ENCODE measurements at places on chromosomes 1 and 21.

DNA sequence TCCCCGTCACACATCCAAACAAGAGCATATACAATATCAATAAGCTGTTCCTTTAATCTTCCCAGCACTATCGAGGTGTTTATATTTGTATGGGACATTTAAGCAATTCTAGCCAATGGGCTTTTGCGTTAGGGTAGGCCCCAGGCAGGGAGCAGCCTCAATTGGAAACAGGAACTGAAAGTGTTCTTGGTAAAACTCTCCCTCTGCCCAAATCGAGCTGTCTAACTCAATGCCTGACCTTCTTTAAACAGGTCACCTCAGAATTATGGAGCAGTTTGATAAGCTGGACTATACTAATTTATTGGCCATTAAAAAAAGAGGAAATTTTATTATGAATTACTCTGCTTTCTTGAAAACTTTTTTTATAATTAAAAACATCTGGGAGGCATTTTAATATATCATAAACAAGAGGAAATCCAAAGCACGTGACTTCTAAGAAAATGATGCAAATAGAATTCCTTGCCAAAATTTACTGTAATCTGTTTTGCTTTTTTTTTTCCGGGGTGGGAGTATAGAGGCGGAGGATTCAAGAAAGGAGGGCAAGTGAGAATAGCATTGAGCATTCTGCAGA lies 498.1 kb downstream of the LMO4 start:
- DNase-seq: peak; percentile 10

DNA sequence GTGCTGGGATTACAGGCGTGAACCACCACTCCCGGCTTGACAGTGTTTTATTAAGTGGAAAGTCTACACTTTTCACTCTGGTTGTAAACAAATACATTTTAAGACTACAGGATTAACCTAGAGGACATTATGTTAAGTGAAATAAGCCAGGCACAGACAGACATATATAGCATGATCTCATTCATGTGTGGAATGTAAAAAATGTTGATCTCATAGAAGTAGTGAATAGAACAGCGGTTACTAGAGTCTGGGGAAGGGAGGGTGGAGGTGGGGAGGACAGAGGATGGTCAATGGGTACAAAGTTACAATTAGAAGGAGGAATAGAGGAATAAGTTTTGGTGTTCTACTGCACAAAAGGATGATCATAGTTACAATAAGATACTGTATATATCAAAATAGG lies 16.9 kb downstream of the CTH start:
- peak; percentile 38 for DNase-seq

GRCh38 chr1:33327587-33328325 lies 6.9 kb upstream of the A3GALT2 start:
- DNase-seq: peak; percentile 100

GRCh38 chr1:59670662-59671061 lies 144.1 kb upstream of the HOOK1 start:
- DNase-seq: no peak

DNA sequence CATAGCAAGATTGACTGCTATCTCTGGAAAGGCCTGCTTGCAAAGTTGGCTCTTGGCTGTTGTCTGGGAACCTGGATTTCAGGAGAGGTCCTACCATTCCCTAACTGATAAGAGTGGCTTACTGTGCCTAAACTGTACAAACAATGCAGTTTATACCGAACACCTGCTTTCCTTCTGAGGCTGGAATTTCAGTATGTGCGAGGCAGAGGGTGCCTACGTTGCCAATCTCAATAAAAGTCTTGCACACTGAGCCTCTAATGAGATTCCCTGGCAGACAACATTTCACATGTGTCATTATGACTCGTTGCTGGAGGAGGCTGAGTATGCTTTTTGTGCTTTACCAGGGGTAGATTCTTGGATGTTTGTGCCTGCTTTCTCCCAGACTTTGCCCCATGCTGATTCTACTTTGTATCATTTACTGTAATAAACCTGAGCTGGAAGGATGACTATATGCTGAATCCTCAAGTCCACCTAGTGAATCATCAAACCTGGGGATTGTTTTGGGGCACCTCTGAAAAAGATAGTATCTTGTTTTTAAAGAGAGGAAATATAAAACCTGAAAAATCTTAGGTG lies 58.9 kb upstream of the GNG4 start:
- DNase-seq: peak; percentile 43

DNA sequence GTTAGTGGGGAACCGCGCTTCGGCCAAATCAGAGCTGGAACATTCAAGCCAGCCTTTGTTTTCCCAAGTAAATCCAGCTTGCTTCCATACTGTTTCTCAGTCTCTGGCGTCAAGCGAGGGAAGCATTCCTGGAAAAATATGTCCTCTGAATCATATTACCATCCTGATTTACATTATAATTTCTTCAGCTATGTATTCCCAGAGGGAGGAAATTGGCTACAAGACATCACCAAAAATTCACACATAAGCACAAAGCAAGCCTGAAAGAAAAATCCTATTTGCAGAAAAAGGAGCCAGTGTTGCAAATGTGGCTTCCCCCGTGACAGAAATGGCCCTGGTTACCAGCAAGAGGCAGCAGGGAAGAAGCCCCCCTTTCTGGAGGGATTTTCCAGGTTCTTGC lies 233.3 kb downstream of the KCNJ6 start:
- DNase-seq: no peak

DNA sequence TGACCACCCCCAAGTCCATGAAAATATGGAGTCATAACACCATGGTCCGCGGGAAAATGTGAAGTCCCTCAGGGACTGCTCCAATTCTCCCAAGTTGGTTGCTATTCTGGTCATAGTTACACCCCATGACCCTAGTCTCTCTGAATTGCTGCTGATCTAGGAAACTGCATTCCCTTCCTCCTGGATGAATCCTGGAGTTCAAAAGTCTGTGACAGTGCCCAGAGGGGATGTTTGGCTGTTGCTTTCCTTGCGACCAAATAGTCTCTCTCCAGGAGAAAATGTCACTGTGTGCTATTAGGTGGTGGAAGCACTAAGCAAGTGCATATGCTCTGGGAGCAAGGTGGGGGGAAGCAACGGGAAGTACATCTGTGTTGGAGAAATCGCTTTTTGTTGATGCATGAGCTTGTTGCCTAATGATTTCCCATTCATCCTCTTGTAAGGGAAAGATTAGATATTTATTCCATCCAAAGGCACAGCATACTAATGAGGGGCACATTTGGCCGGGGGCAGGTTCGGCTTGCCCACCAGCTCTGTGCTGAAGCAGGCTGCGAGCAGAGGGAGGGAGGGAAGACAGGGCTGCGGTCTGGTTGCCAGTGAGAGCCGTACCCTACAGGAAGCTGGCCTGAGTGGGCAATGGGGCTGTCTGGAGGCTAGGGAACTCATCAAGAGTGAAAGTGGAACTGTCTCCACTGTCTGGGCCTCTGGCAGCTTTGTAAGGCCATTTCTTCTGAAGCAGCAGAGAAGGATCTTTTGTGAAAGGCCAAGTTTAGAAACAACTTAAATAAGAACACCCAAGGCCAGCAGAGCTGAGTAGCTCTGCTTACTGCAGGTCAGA lies 27.2 kb downstream of the SYT6 start:
- no peak for DNase-seq

- DNase-seq: no peak
These were observed 670.7 kb upstream of the CXADR start for GRCh38 chr21:16841975-16842695.

DNA sequence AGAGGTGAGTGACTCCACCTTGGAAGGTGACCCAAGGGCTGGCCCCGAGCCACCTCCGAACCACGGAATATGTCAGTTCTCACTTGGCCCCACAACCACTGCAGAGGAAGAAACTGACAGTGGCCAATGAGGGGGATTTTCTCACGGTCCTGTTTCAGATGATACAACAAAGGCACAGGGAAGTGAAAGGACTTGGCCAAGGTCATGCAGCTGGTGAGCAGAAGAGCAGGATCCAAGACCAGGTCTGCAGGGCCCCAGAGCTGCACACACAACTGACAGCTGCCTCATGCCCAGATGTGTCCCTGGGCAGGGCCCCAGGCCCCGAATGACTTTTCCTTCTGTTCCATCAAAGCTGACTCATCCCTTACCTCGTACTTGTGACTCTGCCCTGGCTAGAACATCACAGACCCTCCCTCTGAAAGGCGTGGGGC lies 25.8 kb upstream of the EVA1B start:
- DNase-seq: peak; percentile 46

GRCh38 chr1:30147188-30147587 lies 576.2 kb downstream of the MATN1 start:
- DNase-seq: no peak

DNA sequence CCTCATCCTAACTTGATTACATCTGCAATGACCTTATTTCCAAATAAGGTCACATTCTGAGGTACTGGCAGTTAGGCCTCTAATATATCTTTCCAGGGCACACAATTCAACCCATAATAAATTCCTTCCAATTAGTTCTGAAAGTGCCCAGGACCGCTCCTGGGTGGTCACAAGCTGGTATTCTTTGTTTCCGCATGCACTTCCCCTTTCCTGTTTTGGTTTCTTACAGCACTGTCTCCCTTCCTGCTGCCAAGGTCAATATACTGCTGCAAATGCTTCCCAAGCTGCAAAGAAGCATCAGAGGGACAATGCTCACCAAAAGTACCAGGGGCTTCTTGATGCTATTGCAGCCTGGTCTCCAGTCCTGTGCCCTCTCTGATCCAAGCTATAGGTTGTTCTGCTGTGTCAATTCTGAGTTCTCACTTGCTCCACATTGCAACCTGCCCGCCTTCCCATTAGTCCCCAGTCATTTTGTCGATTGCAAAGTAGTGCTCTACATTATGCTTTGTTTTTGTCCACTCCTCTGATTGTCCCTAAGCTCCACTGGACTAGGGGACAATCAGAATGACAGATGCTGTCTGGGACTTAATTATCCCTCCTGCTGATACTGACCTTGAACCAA lies 13.9 kb upstream of the XPR1 start:
- no peak for DNase-seq

DNA sequence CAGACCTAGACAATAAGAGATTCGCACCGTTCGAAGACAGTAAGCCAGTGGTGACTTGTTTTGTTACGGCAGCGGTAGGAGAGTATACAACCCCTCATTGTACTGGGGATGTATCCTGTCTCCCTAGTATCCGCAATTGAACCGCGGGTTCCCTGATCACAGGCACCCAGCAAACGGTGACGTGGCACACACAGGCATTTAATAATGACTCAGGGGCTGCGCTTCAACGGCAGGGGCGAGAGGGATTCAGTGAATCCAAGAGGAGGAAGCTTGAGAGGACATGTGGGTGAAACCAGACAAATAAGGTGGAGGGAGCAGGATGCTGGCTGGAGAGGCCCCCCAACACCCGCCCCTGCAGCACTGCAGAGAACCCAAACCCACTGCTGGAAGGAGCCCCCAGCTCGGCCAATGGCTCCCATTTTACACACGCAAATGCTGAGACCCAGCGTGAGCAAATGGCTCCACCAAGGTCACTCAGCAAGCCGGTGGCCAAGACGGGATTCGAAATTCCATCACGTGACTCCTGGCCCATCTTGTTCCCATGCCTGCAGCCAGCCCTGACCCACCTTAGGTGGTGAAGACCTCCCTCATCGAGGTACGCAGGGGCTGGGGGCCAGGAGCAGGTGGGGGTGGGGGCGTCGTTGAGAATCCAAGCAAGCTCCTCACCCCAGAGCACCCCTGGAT lies 149.9 kb downstream of the SYF2 start:
- peak; percentile 68 for DNase-seq

DNA sequence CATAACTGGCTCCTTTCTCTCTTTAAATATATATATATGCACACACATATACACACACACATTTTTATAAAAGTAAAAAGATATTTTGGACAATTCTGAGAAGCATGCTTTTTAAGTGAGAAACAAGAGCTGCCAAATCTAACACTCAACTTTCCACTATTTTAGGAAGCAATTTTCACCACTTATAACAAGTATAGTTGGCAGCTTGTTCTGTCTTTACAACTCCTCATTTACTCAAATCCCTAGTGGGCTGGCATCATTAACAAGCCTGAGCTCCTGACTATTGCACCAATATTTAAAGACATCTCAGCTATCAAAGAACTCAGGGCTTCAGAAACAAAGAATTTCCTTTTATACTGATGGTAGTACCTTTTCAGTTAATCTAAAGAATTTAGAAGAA lies 76.6 kb downstream of the RAB3GAP2 start:
- DNase-seq: no peak

DNA sequence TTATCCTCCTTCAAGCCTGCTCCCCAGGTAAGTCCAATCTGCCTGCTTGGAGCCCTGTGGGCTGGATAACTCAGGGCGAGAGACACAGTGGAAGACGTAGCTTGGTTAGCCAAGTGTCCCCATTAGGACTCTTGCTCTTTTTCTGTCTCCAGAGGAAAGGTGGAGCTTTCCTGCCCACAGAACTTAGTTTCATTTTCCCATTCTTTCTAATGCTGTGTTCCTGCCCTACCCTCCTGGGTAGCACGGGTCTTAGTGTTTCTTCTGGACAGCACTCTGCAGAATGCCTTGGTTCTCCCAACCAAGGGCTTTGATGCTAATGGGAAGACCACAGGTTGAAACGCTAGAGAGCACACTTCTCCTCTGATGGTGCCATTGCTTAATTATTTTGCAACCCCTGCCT lies 92.5 kb upstream of the LRRC8D start:
- DNase-seq: no peak

DNA sequence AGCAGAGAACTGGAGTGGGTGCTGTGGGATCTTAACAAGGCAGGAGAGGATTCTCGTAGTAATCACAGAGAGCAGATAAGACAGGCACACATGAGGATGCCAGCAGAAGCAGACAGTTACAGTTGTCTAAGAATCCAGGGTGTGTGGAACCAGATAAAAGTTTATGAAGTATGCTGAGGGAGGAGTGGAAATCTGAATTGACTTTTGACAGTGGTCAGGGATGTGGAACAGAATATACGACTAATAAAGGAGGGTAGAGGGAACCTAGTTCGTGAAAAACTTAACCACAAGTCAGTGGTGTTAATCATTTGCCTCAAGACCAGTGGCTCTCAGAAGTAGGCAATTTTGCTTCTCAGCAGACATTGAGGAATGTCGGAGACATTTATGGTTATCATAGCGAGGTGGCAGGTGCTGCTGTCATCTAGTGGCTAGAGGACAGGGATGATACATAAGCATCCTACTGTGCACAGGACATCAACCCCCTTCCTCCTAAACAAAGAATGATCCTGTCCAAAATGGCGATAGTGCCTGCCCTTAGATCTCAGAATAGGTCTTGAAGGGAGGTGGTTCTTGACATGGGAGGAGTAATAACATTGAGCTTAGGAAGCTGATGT lies 3.0 kb downstream of the LRRC8D start:
- DNase-seq: no peak

GRCh38 chr1:6788946-6789345 lies 3.7 kb downstream of the CAMTA1 start:
- DNase-seq: no peak

- DNase-seq: peak; percentile 93
These were observed 53.6 kb upstream of the EFHD2 start for GRCh38 chr1:15355968-15356625.

GRCh38 chr1:240618946-240619345 lies 7.0 kb upstream of the GREM2 start:
- DNase-seq: peak; percentile 51

GRCh38 chr1:167427848-167428247 lies 90.5 kb downstream of the CD247 start:
- DNase-seq: no peak

GRCh38 chr1:30518186-30518585 lies 205.2 kb downstream of the MATN1 start:
- no peak for DNase-seq

GRCh38 chr1:58968360-58968952 lies 184.6 kb upstream of the JUN start:
- DNase-seq: peak; percentile 32

- DNase-seq: no peak
These were observed 61.4 kb downstream of the DAB1 start for GRCh38 chr1:57362480-57362879.
